Activated CD4-positive, alpha-beta T cell treated with anti-CD3 and anti-CD28 coated beads, Interleukin-2, amount 50 U/mL, for 16 hours (primary cell): ENCODE measurements at places on chromosomes 3 and 15.
A peak's percentile ranks its signal among the peaks of the same experiment; 100 is the strongest.

DNA sequence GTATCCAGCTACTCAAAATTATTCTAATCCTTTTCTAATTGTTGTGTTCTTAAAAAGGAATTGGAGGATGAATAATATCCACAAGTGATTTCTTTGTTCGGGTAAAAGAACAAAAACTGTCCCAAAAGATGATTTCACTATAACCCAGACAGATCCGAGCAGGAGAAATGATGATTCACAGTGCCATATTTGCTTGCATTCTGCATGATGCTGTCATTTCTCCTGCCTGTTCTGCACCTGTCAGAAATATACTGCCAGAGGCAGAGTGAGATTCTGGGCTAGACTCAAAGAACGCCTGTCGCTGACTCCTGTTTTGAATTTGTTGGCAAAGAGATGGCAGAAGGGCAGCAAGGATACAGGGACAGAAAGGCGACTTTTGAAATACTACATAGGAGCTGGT, 34.7 kb upstream of the SLC24A5 start:
- no peak for DNase-seq

- DNase-seq, result peak; percentile 77
Measured at GRCh38 chr3:71984843-71985613, 200.1 kb upstream of the PROK2 start.

GRCh38 chr15:77625376-77625775, 7.3 kb downstream of the LINGO1 start:
- no peak for DNase-seq

DNA sequence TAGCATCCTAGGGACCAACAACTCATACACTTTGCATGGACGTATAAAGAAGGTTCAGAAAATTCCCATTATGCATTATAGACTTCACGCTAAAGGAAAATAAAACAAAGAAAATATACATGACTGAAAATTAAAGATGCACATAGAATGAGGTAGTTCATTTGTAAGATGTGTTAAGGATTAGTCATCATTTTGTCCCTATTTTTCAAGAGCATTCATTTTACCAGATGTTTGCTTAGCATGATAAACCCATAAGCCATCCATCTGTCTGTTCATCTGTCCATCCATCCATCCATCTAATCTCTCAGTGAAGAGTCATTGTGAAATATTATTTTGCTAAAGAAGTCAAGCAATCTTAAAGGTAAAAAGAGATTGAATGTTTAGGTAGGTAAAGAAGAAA, 80.3 kb downstream of the TFG start:
- no peak for DNase-seq

- no peak for DNase-seq
Measured at GRCh38 chr15:58886921-58887320, 46.6 kb downstream of the SLTM start.

DNA sequence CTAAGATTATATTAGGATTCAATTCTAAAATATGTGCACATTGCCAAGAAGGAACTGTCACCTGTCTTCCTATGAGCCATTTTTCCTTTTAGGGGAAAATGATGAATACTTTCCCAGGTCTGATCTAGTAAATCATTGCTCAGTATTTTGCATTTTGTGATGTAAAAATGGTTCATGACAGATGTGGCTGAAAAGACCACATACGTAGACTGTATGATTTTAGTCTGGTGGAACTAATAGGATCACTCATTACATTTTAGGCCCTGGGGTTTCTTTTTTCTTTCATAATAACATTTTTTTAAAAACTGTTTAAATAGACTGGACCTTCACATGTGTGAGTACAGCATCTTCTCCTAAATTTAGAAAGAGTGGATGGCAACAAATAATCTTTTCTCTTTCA, 201.7 kb upstream of the MLF1 start:
- no peak for DNase-seq

GRCh38 chr15:95284933-95285421, 1045.5 kb upstream of the NR2F2 start:
- peak; percentile 48 for DNase-seq

DNA sequence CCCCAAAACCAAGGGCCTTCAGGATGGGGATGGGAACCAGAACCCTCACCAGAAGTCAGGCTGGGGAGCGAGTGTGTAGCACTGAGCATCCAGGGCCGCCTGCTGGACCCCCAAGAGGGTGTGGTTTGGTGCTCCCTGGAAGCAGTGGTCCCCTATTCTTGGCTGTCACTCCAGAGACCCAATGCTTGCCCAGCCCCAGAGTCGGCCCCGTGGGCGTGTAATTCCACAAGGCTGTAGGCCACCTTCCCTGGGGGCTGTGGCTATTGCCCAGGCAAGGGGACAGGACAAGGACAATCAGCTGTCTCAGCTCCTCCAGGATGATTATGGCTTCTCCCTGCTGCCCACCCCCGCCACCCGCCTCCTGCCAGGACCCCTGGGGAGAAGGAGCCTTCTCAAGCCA, 14.5 kb downstream of the IGDCC3 start:
- no peak for DNase-seq

- no peak for DNase-seq
Measured at GRCh38 chr15:90013503-90013937, 12.4 kb downstream of the ZNF710 start.

GRCh38 chr3:53583161-53583690, 88.8 kb downstream of the CACNA1D start:
- no peak for DNase-seq

- no peak for DNase-seq
Measured at GRCh38 chr3:191234216-191234615, 35.2 kb downstream of the OSTN start.

- no peak for DNase-seq
Measured at GRCh38 chr3:55013145-55013925, 85.5 kb upstream of the LRTM1 start.

- DNase-seq, result no peak
Measured at GRCh38 chr3:155097009-155097349, 16.9 kb downstream of the MME start.

DNA sequence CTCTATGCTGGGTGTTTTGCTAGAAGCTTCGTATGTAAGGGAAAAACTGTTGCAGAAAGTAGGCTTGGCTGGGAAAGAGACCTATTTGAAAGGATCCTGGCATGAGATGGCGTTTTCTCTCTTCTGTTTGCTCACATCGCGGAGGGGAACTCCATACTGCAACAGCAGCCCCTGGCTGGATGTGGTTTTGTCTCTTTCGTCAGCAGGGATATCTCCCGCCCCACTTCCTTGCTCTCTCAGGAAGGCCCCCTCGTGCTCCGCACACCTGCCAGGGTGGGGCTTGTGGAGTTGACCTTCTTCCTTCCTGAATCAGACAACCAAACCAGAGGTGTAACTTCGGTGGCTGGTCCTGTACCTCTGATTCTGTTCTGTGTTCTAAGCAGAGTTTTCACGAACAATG, 26.4 kb upstream of the MYZAP start:
- peak; percentile 21 for DNase-seq

GRCh38 chr15:35783203-35783602, 237.2 kb upstream of the DPH6 start:
- no peak for DNase-seq

GRCh38 chr3:27729748-27730611, 7.9 kb upstream of the EOMES start:
- DNase-seq, result no peak

DNA sequence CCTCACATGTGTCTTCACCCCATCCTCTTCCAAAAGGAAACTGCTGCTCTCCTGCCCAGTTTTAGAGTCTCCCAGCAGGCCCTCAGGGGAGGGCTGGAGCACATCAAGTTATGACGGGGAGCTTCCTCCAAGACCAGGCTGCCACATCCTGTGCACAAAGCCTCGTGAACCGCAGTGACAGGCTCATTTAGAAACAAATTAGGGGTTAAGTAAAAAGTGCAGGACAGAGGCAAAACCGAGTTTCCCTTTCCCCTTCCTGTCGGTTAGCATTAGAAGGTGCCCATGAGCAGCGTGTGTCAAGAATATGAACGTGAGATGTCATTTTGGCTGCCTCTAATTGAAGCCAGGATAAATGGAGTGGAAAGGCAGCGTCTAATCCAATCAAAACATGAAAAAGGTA, 199.7 kb downstream of the ARRDC4 start:
- peak; percentile 74 for DNase-seq

- DNase-seq, result peak; percentile 39
Measured at GRCh38 chr3:46923559-46924350, 46.2 kb downstream of the PTH1R start.

- no peak for DNase-seq
Measured at GRCh38 chr3:167866331-167866730, 130.8 kb downstream of the SERPINI1 start.

GRCh38 chr3:113912552-113913236, 35.1 kb upstream of the ZDHHC23 start:
- peak; percentile 52 for DNase-seq

DNA sequence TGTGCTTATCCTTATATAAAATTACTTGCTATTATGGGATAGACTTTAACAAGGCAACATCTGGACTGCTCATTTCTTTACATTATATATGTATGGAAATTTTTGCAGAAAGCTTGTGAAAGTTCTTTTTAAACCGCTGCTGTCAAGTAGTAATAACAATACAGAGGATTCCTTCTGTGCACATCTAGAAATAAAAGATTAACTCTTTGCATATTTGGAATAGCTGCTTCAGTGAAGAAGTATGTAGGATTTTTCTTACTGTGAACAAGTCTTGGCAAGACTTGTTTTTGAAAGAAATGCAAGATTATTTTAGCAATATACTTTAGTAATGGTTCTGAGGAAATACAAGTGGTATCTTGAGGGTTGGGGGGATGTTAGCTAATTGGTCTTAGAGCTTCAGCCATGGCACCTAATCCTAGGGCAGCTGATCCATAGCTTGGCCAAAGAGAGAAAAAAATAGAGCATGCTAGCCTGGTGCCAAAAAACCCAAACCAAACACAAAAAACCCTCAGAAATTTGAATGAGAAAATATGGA, 4.3 kb downstream of the PRKCI start:
- no peak for DNase-seq
